ENCODE measurements at places on chromosomes 1 and 21.

DNA sequence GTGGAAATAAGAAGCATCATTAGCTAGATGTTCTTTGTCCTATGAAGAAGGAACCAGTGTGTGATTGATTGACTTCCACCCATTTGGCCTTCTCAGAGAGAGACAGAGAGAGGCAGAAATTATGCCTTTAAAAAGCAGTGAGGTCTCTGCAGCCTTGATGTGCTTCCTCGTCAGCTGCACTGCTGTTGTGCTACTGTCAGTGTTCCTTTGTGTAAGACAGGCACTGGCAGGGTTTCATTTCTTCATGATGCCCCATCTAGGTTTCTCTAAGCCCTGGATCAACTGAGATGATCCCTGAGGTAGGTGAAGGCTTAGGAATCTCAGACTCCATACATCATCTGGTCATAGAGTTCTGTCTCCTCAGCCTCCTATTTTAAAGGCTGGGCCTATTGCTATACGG, 34.9 kb downstream of the GPR3 start:
- H3K27ac ChIP-seq = peak overlapping the region; percentile 74
- H3K27me3 ChIP-seq = no peaks in the 10 kb centered on the region
- peaks cover 33% of the 10 kb centered on the region for H3K4me1 ChIP-seq
- H3K36me3 ChIP-seq = peaks cover 3% of the 10 kb centered on the region
- H3K4me3 ChIP-seq = peak overlapping the region; percentile 3

DNA sequence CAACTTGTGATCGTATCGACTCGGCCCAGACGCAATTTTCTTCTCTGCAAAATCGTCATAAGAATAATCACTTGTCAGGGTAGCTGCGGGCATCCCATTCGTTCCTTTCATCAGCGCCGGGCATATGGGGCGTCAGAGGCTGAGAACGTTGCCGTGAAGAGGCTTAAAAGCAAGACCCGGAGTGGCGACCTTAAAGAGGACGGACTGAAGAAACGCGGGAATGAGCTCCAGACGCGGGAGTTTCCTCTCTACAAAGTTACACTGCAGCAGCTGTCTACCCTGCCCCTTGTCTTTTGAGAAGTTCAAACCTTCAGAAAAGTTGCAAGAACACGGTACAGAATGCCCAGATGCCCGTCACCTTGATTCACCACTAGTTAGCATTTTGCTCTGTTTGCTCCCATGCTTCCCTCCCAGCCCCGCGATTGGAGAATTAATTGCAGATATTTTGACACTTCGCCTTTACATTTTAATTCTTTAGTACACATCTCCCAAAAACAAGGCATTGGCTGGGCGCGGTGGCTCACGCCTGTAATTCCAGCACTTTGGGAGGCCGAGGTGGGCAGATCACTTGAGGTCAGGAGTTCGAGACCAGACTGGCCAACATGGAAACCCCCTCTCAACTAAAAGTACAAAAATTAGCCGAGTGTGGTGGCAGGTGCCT, 967 bp downstream of the CENPS start:
- H3K27ac ChIP-seq = peak overlapping the region; percentile 71
- H3K4me1 ChIP-seq = peaks cover 5% of the 10 kb centered on the region
- DNase-seq = no peak
- H3K36me3 ChIP-seq = no peaks in the 10 kb centered on the region

- H3K27ac ChIP-seq = no peak overlapping the region
- H3K4me1 ChIP-seq = no peaks in the 10 kb centered on the region
- H3K27me3 ChIP-seq = no peaks in the 10 kb centered on the region
- no peak for DNase-seq
- H3K4me3 ChIP-seq = no peak overlapping the region
Measured at GRCh38 chr21:17578162-17578561, 34.5 kb downstream of the BTG3 start.

DNA sequence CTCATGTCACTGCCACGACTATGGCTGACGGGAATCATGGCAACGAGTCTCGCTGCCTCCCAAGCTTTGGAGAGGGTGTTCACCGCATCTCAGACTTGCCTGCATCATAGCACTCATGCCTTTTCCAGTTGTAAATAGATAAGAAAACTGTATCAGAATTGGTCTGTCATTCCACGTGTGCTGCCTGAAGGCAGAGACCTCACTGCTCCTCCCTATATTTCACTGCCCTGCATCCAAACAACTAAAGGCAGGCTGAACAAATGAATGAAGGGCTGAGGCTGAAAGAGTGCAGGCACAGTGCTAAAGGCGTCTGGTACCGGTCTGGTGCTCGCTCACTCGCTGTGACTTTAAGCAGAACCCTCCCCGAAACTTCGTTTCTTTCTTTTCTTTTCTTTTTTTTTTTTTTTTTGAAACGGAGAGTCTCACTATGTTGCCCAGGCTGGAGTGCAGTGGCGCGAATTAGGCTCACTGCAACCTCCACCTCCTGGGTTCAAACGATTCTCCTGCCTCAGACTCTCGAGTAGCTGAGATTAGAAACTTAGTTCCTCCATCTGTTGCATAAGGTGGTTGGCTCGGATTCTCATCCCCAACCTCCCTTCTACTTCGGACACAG, 542 bp downstream of the EIF2B3 start:
- DNase-seq = no peak
- peaks cover 25% of the 10 kb centered on the region for H3K4me1 ChIP-seq
- no peaks in the 10 kb centered on the region for H3K27me3 ChIP-seq
- peaks cover under 1% of the 10 kb centered on the region for H3K36me3 ChIP-seq
- peak overlapping the region; percentile 54 for H3K27ac ChIP-seq

DNA sequence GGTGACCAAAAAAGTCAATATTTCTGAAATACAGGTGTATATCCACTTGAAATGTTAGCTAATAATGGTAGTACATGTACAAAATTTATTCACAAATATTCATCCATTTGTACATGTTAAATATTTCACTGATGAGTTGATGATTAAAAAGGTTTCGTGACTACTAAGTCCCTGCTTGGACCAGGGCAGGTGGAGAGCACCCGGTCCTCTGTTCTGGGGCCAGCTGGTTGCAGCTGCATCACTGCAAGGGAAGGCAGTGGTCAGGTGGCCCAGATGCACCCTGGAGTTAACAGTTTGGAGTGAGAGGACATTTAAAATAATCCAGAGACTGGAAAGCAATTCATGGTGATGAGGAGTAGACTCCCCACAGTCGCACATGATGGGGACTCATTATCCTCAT, 141.2 kb downstream of the ZBTB18 start:
- no peak overlapping the region for H3K27ac ChIP-seq
- no peak overlapping the region for H3K4me3 ChIP-seq
- no peak for DNase-seq
- H3K36me3 ChIP-seq = no peaks in the 10 kb centered on the region

DNA sequence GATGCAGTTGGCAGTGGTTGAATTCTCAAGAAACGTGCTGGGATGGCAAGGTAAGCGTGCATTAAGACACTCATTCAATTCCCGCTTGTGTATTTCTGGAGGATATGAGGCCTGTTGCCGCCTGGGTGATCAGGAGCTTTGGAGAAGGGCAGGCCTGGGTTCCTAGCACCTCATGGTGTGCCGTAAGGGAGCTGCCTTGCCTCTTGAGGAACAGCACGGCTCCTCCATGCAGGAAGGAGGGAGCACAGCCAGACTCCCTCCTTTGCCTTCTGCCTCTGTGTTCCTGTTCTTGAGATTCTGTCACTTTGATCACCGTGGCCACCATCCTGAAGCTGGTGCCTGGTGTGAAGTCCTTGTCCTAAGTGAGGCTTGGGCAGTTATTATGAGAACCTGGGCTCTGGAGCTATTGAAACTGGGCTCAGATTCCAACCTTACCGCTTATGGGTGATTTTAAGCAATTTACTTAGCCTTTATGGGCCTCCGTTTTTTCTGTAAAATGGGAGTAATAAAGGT, 18.3 kb downstream of the SLFNL1 start:
- peak overlapping the region; percentile 57 for H3K27ac ChIP-seq
- DNase-seq = peak; percentile 54
- peaks cover 88% of the 10 kb centered on the region for H3K36me3 ChIP-seq
- H3K4me1 ChIP-seq = peaks cover 6% of the 10 kb centered on the region

GRCh38 chr1:234214911-234215892, 158.1 kb upstream of the COA6 start:
- H3K27me3 ChIP-seq = no peaks in the 10 kb centered on the region
- no peaks in the 10 kb centered on the region for H3K36me3 ChIP-seq
- no peak for DNase-seq
- peaks cover 4% of the 10 kb centered on the region for H3K4me1 ChIP-seq
- H3K27ac ChIP-seq = no peak overlapping the region

GRCh38 chr1:164188497-164188896, 370.5 kb upstream of the PBX1 start:
- no peak overlapping the region for H3K27ac ChIP-seq
- no peaks in the 10 kb centered on the region for H3K36me3 ChIP-seq
- DNase-seq = no peak

DNA sequence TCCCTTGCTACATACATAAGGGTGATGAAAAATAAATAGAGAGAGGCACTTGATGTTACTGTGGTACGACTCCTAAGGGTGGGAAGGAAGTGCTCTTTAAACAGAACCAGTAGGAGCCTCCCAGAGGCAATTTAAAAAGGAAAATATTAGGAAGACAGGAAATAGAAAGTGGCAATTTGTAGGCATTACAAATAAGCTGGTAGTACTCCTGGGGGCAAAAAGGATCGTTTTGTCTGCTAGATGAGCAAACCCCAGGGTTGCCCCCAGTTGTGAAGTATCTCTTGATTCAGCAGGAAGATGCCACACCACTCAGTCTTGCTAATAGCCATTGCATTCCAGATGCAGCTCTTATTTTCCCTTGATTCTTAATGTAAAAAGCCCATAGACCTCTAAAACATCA, 303.0 kb downstream of the NTNG1 start:
- H3K4me3 ChIP-seq = no peak overlapping the region
- no peak overlapping the region for H3K27ac ChIP-seq
- no peaks in the 10 kb centered on the region for H3K4me1 ChIP-seq
- DNase-seq = no peak

- H3K36me3 ChIP-seq = no peaks in the 10 kb centered on the region
- no peaks in the 10 kb centered on the region for H3K27me3 ChIP-seq
- H3K4me1 ChIP-seq = no peaks in the 10 kb centered on the region
- no peak overlapping the region for H3K4me3 ChIP-seq
- DNase-seq = no peak
- no peak overlapping the region for H3K27ac ChIP-seq
Measured at GRCh38 chr1:208326033-208326432, 81.8 kb upstream of the PLXNA2 start.

GRCh38 chr1:23198373-23198772, 18.9 kb downstream of the HTR1D start:
- no peaks in the 10 kb centered on the region for H3K27me3 ChIP-seq
- DNase-seq = no peak
- H3K4me3 ChIP-seq = no peak overlapping the region
- no peaks in the 10 kb centered on the region for H3K4me1 ChIP-seq

- no peak for DNase-seq
- H3K4me1 ChIP-seq = no peaks in the 10 kb centered on the region
- no peak overlapping the region for H3K27ac ChIP-seq
- H3K27me3 ChIP-seq = no peaks in the 10 kb centered on the region
- no peak overlapping the region for H3K4me3 ChIP-seq
- H3K36me3 ChIP-seq = no peaks in the 10 kb centered on the region
Measured at GRCh38 chr1:183859119-183859518, 54.2 kb downstream of the RGL1 start.

- no peaks in the 10 kb centered on the region for H3K4me1 ChIP-seq
- DNase-seq = peak; percentile 54
- no peaks in the 10 kb centered on the region for H3K36me3 ChIP-seq
Measured at GRCh38 chr1:205589046-205589445, 42.8 kb downstream of the ELK4 start.

- no peaks in the 10 kb centered on the region for H3K27me3 ChIP-seq
- H3K36me3 ChIP-seq = no peaks in the 10 kb centered on the region
Measured at GRCh38 chr1:159941141-159941540, 4.3 kb downstream of the IGSF9 start.

DNA sequence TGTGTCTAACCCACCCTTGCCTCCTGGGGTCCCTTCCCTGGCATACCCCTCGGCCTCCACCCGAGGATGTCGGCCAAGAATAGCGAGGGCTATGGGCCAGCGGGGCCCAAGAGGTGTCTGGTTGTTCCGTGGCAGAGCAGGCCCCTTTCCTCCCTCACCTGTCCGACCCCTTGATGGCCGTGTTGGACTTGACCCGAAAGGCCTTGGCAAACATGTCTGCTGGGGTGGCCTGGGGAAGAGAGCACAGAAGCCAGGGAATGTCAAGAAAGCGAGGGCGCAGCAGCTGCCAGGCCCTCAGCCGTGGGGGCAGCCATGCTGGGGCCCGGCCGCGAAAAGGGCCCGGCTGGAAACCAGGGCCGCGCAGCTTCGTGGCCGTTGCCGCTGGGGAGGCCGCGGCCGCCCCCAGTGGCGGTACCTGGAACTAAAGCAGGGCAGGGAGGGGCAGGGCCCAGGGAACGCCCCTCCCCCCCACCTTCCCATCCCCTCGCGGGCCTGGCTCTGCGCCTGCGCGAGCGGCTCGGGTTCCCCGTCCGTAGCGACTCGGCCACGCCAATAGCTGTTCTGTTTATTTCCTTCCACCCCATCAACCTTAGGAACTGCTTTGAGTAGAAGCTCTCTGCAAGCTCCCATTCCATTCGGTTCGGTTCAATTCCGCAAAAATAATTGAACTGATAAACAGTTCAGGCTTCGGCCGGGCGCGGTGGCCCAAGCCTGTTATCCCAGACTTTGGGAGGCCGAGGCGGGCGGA, at the start of gene EIF2D:
TSS of gene EIF2D (minus strand) at position 337 of the 748 bp plus-strand sequence. CDS start at position 214, 123 bp downstream.
- DNase-seq = peak; percentile 96
- no peaks in the 10 kb centered on the region for H3K27me3 ChIP-seq
- peak within 1 kb of the TSS; percentile 64 for H3K4me3 ChIP-seq
- peaks cover 20% of the 10 kb centered on the region for H3K36me3 ChIP-seq
- peaks cover 11% of the 10 kb centered on the region for H3K4me1 ChIP-seq

GRCh38 chr1:203186091-203186445, 436 bp downstream of the CHI3L1 start:
- DNase-seq = no peak
- no peaks in the 10 kb centered on the region for H3K4me1 ChIP-seq
- no peaks in the 10 kb centered on the region for H3K36me3 ChIP-seq
- no peak overlapping the region for H3K4me3 ChIP-seq

DNA sequence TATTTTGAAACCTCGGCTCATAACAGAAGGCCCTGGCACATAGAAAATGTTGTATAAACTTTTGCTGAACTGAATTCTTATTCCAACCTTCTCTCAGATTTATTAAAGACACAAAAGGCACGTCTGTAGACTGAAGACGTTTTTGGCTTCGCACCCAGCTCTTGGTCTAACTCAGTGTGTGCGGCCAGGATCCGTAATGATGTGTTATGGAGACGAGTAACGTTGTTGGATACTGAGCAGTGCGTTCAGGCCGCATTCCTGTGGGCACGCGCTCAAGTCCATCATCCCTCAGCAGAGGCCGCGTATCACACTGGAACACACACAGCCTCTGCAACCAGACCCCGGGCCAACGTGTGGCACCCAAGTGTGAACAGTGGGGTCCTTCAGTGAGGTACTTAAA, 154.8 kb upstream of the RAB4A start:
- peaks cover 34% of the 10 kb centered on the region for H3K4me1 ChIP-seq
- no peak for DNase-seq
- no peak overlapping the region for H3K27ac ChIP-seq
- no peak overlapping the region for H3K4me3 ChIP-seq
- no peaks in the 10 kb centered on the region for H3K27me3 ChIP-seq
- H3K36me3 ChIP-seq = no peaks in the 10 kb centered on the region

- H3K27me3 ChIP-seq = no peaks in the 10 kb centered on the region
- no peak for DNase-seq
- H3K27ac ChIP-seq = no peak overlapping the region
- H3K4me1 ChIP-seq = no peaks in the 10 kb centered on the region
- H3K4me3 ChIP-seq = no peak overlapping the region
Measured at GRCh38 chr1:159647616-159648015, 60.0 kb downstream of the APCS start.

GRCh38 chr1:113210248-113210647, 137.2 kb downstream of the LRIG2 start:
- H3K27me3 ChIP-seq = no peaks in the 10 kb centered on the region
- H3K4me3 ChIP-seq = no peak overlapping the region
- DNase-seq = no peak
- no peak overlapping the region for H3K27ac ChIP-seq
- no peaks in the 10 kb centered on the region for H3K4me1 ChIP-seq
- no peaks in the 10 kb centered on the region for H3K36me3 ChIP-seq

- peak overlapping the region; percentile 70 for H3K27ac ChIP-seq
Measured at GRCh38 chr1:223887747-223888418, 42.1 kb upstream of the TP53BP2 start.
